Muscle of back (tissue), 13 donors: ENCODE measurements at places on chromosomes 2 and 18. TPM values are rescaled to one million over a fixed set of nuclear protein-coding genes. Genes with fewer than 3 reads are reported as not detected.

DNA sequence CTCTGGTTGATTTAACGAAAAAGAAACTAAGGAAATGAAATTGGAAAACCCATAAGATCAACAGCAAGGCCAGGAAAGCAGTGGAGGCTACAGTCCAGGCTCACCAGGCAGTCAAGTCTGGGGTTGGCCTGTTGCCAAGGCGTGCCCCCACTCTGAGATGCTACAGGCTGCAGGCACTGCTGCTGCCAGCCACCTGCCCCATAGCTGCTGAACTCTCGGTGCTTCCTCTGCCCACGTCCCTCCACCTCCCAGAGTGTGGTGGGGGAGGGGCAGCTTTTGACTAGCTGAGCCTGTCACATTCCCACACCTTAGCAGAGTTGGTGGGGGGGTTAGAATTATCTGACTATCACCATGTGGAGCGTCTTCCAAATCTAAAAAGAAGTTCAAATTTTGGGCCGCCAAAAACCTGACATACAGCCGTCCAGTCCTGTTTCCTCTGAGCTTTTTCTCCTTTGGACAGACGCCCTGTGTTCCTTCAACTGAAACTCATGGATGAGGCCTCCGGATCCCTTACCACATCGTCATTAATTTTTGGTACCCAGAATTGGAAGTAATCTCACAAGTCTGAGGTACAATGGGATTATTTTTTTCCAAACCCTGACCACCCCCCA, 3.9 kb upstream of the SH3RF3 start:
- DNase-seq, result peak; percentile 60

GRCh38 chr2:30373881-30374302, 73.2 kb upstream of the LCLAT1 start:
- DNase-seq, result peak; percentile 43

DNA sequence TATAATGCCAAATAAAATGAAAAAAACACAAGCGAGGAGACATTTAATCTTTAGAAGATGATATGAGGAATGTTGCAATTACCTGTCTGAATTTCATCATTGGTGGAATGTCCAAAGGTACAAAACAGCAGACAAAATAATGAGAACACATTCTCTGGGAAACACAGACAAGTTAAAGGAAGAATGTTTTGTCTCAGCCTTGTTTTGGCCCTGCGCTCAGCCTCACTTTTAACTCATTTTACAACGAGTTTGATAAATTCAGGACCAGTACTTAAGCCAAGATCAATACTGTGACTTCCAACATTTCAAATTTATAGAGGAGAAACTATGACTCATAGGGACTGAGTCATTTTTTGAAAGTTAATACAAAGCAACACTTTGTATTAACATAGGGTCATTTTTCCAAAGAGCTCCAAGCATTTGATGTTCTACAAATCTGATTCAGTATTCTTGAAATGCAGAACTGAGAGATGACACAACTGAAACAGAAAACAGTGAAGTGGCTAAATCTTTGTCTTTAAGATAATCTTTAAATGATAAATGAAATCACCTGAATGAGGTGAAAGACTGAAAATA, 833.2 kb upstream of the CHAC2 start:
- DNase-seq, result peak; percentile 26

- DNase-seq, result no peak
These were observed 61.7 kb downstream of the LYPD1 start for GRCh38 chr2:132608311-132608710.

DNA sequence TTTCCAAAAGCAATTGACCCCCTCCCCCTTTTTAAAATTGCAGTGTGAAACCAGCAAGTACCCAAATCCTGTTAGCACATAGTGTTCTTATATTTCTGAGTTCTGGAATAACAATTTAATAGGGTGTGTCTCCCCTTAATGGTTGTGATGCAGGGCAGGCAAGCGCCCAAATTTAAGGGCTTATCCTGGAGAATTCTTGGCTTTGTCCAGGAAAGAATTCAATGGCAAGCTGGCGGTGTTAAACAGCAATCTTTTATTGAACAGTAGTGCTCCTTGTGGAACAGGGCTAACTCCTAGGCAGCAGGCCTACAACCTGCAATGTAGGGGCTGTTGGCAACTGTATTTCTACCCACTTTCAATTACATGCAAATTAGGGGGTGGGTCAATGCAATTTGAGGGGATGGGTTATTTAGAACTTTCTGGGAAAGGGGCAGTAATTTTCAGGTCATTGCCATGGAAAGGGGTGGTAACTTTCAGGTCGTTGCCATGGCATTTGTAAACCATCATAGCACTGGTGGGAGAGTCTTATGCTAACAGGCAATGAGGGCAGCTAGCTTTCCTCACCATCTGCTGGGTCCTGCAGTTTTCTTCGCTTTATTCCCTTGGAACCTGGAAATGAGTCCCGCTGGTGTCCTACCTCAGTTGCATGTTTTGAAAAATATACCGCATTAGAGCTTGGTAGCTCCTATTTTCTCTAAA, 149.0 kb upstream of the KCTD1 start:
- no peak for DNase-seq

- peak; percentile 57 for DNase-seq
These were observed at the start of gene AGPS for GRCh38 chr2:177392373-177393202. TSS of gene AGPS (plus strand) at chr2:177392773. CDS start at chr2:177392790, 17 bp downstream.

DNA sequence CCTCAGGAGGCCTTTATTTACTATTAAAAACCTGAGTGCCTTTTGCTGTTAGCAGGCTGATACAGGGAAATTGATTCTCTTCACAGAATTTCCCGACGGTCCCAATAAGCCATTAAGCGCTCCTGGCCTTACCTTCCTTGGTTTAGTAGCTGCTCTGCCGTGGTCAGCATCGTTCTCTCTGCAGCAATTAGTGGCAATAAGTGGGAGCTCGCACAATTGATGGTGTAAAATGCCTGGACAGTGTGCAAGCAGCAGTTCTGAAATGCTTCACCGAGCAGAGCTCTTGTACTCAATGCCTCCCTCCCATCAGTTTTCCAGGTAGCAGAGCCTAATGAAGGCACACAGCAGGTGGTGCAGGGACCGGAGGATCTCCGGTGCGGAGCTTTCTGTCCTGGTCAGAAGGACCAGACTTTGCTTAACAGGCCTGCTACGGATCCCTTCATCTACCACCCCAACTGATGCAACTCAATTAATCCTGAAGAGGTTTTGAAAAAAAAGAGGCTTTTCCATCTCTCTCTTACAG, 1.1 kb upstream of the LINC00305 start:
- no peak for DNase-seq

- no peak for DNase-seq
These were observed 18.6 kb downstream of the ST6GAL2 start for GRCh38 chr2:106867196-106867953.

DNA sequence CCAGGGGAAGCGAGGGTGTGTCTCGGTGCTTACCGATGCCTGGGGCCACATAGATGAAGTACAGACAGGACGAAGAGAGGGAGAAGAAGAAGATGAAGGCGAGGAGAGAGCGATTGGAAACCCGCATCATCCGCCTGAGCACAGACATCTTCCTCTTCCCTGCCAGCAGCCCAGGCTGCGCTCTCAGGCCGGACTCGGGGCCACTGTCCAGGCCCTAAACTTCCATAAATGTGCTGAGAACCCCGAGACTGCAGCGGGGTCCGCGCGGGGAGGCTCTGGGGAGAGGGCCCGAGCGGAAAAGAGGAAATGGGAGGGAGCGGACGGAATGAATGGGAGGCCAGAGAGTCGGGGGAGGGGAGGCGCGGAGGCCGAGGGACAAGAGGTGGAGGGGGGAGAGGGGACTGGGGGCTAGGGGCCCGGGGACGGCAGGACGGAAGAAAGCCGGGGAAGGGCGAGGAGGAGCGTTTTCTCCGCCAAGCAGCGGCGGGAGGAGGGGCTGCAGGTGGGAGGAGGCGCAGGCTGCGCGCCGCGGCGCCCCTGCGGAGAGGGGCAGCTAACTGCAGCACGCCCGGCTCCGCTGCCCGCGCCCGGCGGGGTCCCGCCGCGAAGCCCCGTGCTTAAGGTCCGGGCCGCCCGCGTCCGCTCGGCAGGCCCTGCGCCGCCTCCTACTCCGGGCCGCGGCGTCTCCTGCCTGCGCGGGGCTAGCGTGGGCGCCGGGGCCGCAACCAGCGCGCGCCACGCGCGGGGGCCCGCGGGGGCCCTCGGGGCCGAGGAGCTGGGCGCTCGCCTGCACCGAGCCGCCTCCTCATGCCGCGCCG, at the start of gene B4GALT6:
Gene B4GALT6 (minus strand): TSS at position 303 of the 818 bp plus-strand sequence. CDS start 155 bp downstream, at position 148.
- DNase-seq, result no peak

DNA sequence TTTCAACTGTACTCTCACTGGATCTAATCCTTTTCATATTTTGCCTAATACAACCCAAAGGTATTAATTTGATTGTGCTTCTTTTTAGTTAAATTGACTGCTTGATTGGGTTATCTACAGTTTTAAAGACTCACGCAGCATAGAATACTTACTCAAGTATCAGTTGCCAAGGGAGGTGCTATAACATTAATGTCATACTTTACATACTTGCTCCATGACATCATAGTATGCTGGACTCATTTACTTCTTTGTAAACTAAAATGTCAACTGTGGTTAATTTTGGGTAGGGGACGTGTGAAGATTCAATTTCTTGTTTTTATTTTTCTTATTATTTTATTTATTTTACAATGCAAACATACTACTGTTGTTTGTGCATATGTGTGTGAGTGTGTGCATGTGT, 716.2 kb upstream of the VRK2 start:
- no peak for DNase-seq

- DNase-seq, result no peak
These were observed 73.5 kb downstream of the EMX1 start for GRCh38 chr2:72990695-72991438.

DNA sequence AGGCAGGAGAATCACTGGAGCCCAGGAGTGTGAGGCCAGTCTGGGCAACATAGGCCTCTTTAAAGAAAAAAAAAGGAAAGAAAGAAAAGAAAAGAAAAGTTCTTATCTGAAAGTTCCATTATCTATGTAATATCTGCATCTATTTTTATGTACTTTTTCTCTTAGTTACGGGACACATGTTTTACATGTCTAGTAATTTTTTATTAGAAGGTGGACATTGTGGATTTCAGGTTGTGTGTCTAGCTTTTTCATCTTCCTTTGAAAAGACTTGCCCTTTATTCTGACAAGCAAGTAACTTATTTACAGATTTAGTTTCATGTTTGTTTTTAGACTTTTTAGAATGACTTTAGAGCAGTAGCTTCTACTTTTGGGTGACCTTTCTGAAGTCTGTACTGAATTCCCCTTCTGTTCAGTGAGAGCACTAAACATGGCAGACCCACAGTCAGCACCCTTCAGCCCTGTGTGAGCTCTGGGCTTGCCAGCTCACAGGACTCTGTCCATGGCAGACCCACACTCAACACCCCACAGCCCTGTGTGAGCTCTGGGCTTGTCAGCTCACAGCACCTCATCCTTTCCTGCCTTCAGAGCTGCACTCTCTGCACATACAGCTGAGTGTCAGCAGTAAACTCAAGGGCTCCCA, 17.5 kb downstream of the TRAPPC12 start:
- DNase-seq, result no peak

- DNase-seq, result no peak
These were observed 18.3 kb downstream of the PSME4 start for GRCh38 chr2:53952519-53952918.

DNA sequence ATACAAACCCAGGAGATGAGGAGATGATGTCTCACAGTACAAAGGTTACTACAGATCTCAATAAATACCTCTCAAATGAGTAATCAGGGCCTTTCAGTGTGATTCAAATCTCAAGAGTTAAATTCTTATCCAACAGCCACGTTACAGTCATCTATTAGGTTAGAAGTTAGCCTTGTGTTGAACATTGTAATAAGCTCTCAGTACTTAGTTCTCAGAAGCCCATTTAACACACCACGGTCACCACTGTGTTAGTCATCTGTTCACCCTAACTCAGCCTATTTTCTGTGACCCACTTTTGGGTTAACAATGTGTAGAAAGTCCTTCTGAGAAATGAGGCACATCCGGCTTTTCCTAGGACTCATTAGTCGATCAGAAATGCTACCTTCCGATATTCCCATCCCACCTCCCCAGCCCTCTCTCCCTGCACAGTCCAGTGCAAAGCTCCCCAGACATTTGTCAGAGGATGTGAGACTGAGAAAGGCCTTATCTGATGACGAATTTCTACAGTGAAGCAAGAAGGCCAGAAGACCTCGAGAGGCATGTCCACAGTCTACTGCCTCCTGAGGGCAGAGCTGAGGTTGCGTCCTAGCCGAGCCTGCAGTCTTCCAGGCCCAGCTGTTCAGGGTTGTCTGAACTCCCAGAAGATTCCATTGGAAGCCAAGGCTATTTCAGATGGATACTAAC, 92.6 kb downstream of the ACTR2 start:
- no peak for DNase-seq

GRCh38 chr2:22485486-22485885, 899.5 kb upstream of the KLHL29 start:
- peak; percentile 20 for DNase-seq

DNA sequence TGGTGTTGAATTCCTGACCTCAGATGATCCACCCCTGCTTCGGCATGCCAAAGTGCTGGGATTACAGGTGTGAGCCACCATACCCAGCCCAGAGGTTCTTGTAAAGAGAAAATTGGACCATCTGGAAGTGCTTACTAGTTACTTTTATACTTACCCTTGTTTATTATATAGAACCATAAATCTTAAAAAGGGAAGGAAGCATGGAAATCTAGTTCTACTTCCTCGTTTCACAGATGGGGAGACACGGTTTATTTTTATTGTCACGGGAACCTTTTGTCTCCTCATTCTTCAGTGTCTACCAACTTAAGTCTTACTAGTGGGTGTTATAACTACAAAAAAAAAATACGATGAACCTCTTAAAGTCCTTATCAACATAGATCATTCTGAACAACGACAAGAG, 45.8 kb upstream of the PDK1 start:
- no peak for DNase-seq

- no peak for DNase-seq
These were observed 435.4 kb downstream of the SETBP1 start for GRCh38 chr18:45116116-45116515.

DNA sequence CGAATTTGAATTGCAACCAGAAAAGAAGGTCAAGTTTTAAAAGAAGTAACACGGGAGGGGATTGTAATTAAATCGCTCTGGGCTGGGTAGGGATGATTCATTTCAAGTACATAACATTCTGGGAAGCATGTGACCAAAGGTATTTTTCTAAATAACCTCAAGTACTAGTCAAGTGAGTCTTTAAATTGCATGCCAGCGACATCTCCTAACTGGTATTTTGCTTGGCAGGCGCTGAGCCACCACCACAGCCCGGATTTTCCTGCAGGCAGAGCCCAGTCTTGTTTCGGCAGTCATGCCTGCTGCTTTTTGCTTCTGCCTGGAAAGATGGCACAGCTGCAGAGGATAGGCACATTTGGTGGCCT, 33.7 kb upstream of the NPAS2 start:
- no peak for DNase-seq

SLC23A3 gene
- polyA plus RNA-seq, result 0.75 TPM

G6PC2 gene
- polyA plus RNA-seq, result not detected

SLC5A7 gene
- polyA plus RNA-seq, result 0.20 TPM

DRC1 gene
- 0.27 TPM for polyA plus RNA-seq

HOXD1 gene
- 1.6 TPM for polyA plus RNA-seq

TUBA4A gene
- polyA plus RNA-seq, result 131 TPM

CYP26B1 gene
- polyA plus RNA-seq, result 14.6 TPM

NT5DC4 gene
- not detected for polyA plus RNA-seq
